NCI-H2081 (cell line): ENCODE measurements at places on chromosomes 3 and 15.

GRCh38 chr3:29582273-29582672 is 301.4 kb downstream of the RBMS3 start:
- DNase-seq, result no peak

DNA sequence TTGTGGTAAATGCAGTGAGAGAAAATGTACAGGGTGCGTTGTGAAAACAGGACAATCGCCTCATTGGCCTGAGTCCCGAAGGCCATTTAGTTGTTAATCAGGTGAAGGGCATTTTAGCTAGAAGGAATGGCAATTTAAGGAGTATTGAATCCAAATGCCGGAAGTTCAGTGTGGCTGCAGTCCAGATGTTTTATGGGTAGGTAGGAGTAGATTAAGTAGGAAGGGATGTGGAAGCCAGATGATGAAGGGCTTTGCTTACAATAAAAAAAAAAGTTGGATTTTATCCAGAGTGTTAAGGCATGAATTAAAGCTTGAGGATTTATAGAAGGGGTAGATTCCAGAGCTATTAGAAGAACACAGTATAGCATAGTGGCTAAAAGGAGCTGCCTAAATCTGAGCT is 572.7 kb downstream of the NLGN1 start:
- DNase-seq, result peak; percentile 26

DNA sequence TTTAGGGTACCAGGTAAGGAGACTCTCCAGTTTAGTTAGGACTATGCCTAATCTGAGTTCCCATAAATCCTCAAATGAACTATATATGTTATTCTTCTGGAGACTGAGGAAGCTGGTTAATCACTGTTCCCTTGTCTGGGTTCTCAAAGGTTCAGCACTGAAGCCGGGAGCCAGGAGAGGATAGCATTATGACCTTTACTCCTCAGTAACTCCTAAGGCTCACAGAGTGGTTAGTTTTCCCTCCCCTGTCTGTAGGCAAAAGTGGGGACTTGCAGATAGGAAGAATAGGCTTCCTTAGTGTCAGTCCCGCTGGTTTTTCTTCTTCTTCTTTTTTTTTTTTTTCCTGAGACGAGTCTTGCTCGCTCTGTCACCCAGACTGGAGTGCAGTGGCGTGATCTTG is 50.4 kb downstream of the CRTC3 start:
- no peak for DNase-seq

- DNase-seq, result peak; percentile 35
Measured at GRCh38 chr3:191329654-191330529, at the start of gene UTS2B. Gene UTS2B (minus strand): TSS chr3:191330526. CDS start chr3:191282189, 48,337 bp downstream.

GRCh38 chr3:168047190-168047795 is 48.4 kb downstream of the GOLIM4 start:
- peak; percentile 85 for DNase-seq

- no peak for DNase-seq
Measured at GRCh38 chr3:145355206-145355605, 805.8 kb downstream of the PLOD2 start.

DNA sequence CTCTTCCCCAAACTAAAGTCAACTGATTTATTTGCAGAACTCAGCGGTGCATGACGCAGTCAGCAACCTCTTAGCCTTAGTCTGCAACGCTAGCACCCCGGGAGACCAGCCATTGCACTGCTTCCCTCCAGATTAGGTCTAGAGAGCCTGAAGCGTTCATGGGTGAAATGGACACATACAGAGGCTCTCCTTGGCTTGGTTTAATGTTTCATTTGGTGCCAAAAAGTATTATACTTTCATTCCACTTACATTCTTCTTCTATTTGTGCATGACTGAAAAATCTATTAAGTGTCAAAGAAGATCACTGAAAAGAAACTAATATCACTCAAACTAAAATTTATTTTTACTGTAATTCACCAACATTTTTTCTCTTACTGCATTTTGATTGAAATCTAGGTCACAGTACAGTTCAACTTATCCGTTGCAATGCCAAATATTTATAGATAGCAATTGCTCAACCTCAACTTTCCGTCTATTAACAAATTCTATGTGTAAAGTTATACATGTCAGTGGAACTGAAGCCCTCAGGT is 116.2 kb downstream of the ROBO1 start:
- DNase-seq, result peak; percentile 24

GRCh38 chr3:122415762-122416654 is at the start of gene WDR5B:
Gene WDR5B (minus strand): TSS chr3:122416062. CDS start chr3:122415528, 534 bp downstream.
- no peak for DNase-seq

DNA sequence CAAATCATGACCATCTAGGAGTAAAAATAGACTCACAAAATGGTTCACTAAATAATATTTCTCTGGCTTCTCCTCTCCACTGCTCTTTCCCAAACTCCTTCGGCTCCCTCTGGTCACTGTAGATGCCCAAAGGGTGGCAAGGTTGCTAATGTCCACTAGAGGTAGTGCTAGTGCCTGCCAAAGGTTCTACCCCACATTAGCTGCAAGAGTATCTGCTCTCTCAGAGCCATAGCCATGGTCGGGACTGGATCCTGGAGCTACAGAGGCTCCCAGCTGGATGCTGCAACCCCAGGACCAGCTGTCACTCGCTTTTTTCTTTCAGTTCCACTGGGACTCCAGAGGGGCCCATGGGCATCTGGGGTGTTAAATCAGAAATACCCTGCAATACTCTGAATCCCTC is 8.5 kb downstream of the HTR3D start:
- peak; percentile 60 for DNase-seq

GRCh38 chr15:66044837-66045236 is 175.5 kb downstream of the RAB11A start:
- no peak for DNase-seq

- DNase-seq, result no peak
Measured at GRCh38 chr3:66397745-66398144, 103.1 kb downstream of the LRIG1 start.

- no peak for DNase-seq
Measured at GRCh38 chr3:47592066-47592795, 13.6 kb upstream of the CSPG5 start.

- DNase-seq, result no peak
Measured at GRCh38 chr3:57464801-57465200, 79.3 kb downstream of the DNAH12 start.
